EH (cell line): ENCODE measurements at places on chromosomes 12 and 14.
A peak's percentile ranks its signal among the peaks of the same experiment; 100 is the strongest.

- no peak for DNase-seq
Observed at GRCh38 chr12:131720921-131721320, 10.0 kb downstream of the SFSWAP start.

- DNase-seq: peak; percentile 50
Observed at GRCh38 chr12:54299515-54300224, 1.1 kb downstream of the NFE2 start.

DNA sequence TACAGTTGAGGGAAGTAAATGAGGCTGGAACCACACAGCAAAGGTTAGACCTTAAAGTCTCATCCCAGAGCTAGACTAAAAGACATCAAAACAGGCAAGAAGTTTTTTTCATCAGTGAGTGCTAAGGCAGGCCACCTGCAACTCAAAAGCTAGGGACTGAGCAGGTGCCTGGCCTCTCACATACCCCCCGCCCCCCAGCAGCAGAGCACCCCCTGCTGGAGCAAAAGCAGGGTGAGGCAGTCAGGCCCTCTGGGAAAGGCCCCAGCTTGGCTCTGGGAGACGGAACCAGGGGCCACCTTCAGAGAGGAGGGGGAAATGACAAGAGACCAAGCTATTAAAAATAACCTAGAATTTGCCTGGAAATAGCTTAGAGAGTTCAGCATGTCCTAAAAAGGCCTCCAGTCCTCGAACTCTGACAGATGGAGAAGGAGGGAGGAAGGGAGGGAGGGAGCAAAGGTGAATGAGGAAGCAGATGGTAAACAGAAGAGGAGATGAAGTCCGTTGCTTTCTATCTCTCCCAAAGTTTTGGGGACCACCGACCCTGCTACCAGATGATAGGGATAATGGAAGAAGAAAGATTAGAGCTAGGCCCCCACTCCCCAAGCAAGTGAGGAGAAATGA, 1.8 kb downstream of the ITGA7 start:
- no peak for DNase-seq

- DNase-seq: no peak
Observed at GRCh38 chr12:88752183-88752582, 171.9 kb upstream of the KITLG start.

DNA sequence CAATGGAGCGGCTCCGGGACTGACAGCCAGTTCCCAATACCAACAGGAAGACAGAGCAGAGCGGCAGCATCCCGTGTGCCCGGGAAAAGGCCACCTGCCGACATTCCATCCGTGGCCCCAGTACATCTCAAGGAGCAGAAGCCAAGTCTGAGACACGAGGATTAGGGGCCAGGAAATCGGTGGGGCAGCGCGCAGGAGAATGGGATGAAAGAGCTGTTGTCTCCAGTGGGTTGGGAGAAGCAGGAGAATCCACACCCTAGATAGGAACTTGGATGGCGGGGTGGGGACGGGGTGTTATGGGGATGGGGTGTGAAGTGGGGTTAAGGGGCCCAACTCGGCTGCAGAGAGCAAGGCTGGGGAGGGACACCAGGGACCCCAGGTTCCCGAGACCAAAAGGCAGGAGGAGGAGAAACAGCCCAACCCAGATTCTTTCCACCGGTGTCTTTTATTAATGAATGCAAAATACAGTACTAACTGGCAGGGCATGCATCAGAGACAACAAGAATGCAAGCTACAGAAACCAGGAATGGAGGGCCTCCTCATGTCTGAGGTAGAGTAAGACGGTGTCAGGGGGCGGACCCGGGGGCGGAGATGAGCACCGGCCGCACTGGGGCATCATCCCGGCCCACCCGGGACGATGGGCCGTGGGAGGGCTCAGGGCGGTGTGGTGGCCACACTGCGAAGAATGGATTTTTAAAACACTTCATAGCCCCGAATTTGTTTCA, 50.3 kb downstream of the BEGAIN start:
- no peak for DNase-seq

DNA sequence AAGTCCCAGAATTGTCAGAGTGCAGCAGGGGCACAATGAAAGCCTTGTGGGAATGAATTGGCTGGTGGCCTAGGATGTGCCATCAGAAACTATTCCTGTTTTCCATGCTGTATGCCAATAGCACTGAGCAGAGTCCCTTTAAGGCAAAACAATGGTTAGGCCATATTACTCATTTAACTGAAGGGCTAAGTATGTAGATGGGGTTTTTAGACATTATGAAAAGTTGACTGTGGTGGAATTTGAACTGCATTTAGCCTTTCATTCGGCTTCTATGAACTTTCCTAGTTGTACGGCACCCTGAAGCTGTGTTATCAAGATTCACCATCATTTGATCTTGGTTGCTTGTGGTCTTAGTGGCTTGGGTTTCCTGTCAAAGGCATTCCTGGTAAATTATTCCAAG, 24.8 kb downstream of the IL26 start:
- peak; percentile 73 for DNase-seq

DNA sequence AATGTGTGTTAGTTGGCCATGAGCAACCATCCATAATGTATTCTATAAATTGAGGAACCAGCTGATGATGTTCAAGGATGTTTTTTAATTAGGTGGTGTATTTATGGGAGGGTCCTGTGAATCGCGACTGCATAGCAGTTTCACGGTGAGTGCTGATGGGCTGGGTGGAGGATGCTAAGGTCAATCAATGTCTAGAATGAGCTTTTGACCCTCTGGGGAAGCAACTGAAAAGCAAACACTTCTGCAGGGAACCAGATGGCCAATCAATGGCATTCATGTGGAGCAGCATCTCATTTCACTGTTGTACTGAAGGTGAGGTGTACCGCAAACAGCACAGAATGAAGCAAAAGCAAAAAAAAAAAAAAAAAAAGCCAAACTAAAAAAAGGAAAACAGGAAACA, 676.1 kb upstream of the TMEM132C start:
- no peak for DNase-seq

- peak; percentile 19 for DNase-seq
Observed at GRCh38 chr12:25347716-25348592, 97.2 kb upstream of the KRAS start.

DNA sequence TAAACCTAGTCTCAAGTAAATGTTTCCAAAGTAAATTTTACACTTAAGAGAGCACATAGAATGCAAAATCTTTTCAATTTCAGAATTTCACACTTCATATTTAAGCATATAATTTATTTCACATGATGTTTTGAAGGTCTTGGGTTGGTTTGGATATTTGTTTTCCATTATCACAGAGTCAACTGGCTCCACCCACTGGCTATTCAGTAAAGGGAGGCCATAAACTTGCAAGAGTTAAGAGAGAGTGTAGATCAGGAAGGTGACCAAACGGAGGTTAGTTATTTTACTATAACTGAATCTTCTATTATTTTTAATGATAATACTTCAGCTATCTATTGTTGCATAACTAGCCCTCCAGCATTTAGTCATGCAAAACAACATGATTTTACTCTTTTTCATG, 6.2 kb upstream of the CPNE8 start:
- DNase-seq: no peak
